ENCODE measurements at places on chromosomes 2 and 18. TPM values are rescaled to one million over a fixed set of nuclear protein-coding genes. Genes with fewer than 3 reads are reported as not detected.

GRCh38 chr18:12679183-12679786 lies 21.4 kb upstream of the SPIRE1 start:
- peak; percentile 78 for DNase-seq

FBXO36 gene
- 1.6 TPM for total RNA-seq

DNA sequence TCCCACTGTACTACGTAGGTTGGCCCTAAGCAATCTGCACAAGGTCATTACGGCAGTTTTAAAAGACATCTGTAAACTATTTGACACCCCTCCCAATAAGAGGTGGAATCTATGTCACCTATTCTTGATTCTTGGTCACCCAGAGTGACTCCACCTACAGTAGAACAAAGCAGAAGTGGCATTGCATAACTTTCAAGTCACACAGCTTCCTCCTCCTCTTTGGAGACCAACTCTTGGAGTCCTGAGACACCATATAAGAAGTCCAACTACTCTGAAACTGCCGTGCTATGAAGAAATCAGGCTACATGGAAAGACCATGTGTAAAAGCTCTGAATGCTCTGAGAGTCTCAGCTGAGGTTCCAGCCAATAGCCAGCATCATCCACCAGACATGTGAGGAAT lies 253.5 kb upstream of the CDH20 start:
- DNase-seq = no peak

- DNase-seq = no peak
These were observed 412.9 kb downstream of the TMEM182 start for GRCh38 chr2:103174711-103175110.

- DNase-seq = no peak
These were observed 332.2 kb downstream of the ZNF516 start for GRCh38 chr18:76162886-76163285.

SLC14A1 gene
- 9.7 TPM for total RNA-seq

DNA sequence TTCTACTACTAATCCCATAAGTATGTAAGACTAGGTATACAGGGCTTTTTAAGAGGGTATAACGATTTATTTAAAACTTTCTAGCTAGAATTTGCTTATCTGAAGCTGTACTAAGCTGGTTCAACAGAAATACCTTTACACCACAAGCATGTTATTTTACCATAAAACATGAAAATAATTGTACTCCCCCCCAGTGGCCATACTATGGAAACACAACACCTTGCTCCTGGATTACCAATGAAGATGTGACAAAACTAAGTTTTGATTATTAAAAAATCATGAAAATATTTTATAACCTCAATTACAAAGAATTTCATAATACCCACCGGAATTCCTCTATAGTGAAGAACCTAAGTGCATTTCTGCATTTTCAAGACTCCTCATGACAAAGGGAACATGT lies 27.3 kb downstream of the LPIN2 start:
- no peak for DNase-seq

RAX gene
- total RNA-seq = not detected

All from left cardiac atrium (tissue), 4 donors.